ENCODE measurements at places on chromosomes 4 and X.

GRCh38 chr4:153116801-153117200 is 87.4 kb upstream of the TRIM2 start:
- DNase-seq: no peak

DNA sequence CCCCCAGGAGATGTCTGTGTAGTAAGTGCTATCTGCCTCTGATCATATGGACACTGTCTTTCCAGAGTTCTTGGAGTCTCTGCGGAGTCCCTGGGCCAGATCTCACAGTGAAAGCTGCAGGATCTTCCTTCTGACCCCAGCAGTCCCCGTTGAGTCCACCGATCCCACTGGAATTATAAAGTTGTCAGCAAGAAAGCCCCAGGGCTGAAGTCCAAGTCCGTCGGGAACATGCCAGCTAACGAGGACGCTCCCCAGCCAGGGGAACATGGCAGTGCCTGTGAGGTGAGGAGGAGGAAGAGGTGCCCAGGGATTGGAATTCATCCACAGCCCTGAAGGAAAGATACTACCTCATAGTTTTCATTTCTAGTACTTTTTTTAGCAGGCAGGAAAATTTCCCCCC is 9.3 kb downstream of the ZNF81 start:
- no peak for DNase-seq

DNA sequence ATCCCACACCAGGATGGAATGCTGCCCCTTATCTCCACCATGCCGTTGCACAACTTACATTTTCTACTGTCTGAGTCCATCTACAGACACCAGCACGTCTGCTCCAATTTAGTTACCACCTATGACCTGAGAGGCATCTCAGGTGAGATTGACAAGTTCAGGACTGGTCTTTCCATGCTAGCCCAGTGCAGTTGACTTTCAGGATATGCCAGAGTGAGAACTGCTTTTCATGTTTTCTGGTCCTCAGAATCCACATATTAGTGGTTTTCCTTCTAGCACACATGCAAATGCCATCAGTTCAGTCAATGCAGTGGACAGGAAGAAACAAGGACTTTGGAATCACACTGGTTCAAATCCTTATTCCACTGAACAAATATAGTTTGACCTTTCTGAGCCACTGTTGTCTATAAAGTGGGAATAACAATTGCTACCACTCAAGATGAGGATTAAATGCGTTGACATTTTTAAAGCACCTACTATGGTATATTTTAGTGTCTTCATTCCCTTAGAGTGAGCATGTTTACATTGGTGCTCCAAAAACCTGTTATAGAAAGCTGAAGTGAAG is 38.1 kb upstream of the ANXA3 start:
- DNase-seq: no peak

GRCh38 chrX:46637938-46638337 is 64.4 kb downstream of the CHST7 start:
- DNase-seq: no peak

DNA sequence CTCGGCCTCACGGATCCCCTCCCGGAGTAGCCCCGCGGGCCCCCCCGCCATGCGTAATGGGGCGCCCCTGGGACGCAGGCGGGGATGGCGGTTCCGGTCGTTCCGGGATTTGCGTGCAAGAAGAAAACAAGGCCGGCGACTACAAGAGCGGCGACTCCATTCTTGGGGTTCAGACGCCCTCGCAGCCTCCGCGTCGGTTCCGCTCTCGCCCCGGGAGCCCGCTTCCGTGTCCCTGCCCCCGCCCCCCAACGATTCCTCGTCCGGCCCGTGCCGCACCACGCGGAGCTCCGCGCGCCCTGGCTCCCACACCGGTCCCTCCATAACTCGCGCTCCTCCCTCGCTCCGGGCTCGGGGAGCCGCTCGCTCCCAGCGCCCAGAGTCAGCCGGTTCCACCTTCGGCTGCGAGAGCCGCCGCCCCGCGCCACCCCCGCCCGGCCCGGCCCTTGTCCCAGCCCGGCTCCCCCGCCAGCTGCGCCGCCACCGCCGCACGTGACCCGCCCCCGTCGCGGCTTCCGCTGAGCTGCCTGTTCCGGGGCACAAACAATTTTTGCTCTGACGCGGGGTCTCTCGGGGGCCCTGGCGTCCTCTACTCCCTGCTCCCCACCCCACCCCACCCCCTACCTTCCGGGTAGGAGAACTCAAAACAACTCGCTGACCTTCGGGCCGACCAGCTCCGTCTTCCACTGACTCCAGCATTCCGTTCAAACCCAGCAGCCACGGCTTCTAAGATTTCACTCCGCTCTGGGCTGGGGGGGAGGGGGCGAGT is 78.8 kb upstream of the BCOR start:
- DNase-seq: peak; percentile 82

DNA sequence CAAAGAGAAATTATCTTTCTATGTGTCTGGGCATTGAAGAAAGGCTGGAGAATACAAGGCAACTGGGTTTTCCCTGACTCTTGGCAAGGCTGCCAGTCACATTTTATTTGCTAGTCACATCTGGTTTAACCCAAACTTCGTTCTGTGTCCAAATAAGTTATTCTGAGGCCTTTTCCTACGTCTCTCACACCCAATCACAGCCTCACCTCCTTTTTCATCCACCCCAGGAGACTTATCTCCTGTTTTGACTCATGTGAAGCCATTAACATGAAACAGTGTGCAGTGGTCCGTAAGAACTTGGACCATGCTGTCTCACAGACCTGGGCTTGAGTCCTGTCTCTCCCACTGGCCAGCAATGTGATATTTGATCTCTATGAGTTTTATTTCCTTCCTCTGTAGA is 59.3 kb downstream of the CNGA2 start:
- no peak for DNase-seq

GRCh38 chr4:158930639-158930972 is 161.8 kb downstream of the FNIP2 start:
- no peak for DNase-seq

DNA sequence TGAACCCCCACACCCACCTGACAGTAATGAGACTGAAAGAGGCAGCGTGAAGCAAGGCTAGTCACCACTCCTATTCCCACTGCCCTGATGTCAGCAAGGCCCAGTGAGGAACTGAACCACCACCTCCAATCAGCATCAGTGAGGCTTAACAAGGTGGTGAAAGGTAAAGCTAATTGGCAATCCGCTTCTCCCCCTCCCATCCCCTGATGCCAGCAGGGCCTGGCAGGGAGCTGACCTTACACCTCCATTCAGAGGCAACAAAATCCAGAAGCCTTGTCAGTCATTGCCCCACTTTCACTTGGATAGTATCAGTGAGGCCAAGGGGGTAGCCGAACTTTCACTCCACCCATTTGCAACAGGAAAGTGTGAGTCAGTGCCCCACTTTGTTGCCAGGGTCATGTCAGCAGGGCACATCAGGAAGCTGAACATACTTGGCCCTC is 60.8 kb downstream of the AWAT2 start:
- no peak for DNase-seq

GRCh38 chrX:112643721-112644120 is 36.0 kb downstream of the LHFPL1 start:
- no peak for DNase-seq

All from CD4-positive, alpha-beta T cell treated with Interferon gamma for 1 hour (primary cell).